ENCODE measurements at places on chromosomes 1 and 21. TPM values are rescaled to one million over a fixed set of nuclear protein-coding genes. Genes with fewer than 3 reads are reported as not detected.

Gene DMBX1
- total RNA-seq: 0.07 TPM

Gene SNX7
- total RNA-seq: not detected

Gene OR2T35
- not detected for total RNA-seq

Gene DEGS1
- 91.2 TPM for total RNA-seq

Gene CD164L2
- total RNA-seq: not detected

Gene WNT2B
- 0.27 TPM for total RNA-seq

Gene KIF14
- 17.0 TPM for total RNA-seq

Gene GBP5
- total RNA-seq: 845 TPM

Gene LAMB3
- total RNA-seq: 5.7 TPM

Gene GBP3
- 42.1 TPM for total RNA-seq

Gene ATP6V1G3
- not detected for total RNA-seq

Gene VANGL2
- not detected for total RNA-seq

Gene MR1
- total RNA-seq: 38.8 TPM

Gene TMEM52
- not detected for total RNA-seq

Gene IL19
- not detected for total RNA-seq

Gene MRPS14
- 30.7 TPM for total RNA-seq

Gene SYCP1
- total RNA-seq: not detected

Gene NCMAP
- not detected for total RNA-seq

Gene ARHGAP30
- 314 TPM for total RNA-seq

Gene KRTAP22-2
- total RNA-seq: not detected

Gene OR6K3
- not detected for total RNA-seq

Gene NBPF10
- 5.8 TPM for total RNA-seq

Gene TIMM17A
- total RNA-seq: 60.5 TPM

Gene ADCY10
- 0.07 TPM for total RNA-seq

Gene CHD5
- total RNA-seq: 2.3 TPM

Gene ZNF695
- total RNA-seq: 0.17 TPM

Gene CLCA4
- not detected for total RNA-seq

Gene NBPF20
- total RNA-seq: 1.5 TPM

Gene ORC1
- total RNA-seq: 24.0 TPM

Gene SH2D1B
- not detected for total RNA-seq

Gene HEYL
- total RNA-seq: not detected

Gene FMO4
- 0.85 TPM for total RNA-seq

Gene LMX1A
- not detected for total RNA-seq

Gene PHTF1
- total RNA-seq: 17.3 TPM

Gene FALEC
- not detected for total RNA-seq

Gene BRDT
- total RNA-seq: not detected

Gene S100A8
- not detected for total RNA-seq

Gene KRTAP20-3
- total RNA-seq: not detected

Gene TSSK3
- total RNA-seq: 1.2 TPM

Gene C1orf116
- not detected for total RNA-seq

Gene NFIA
- total RNA-seq: 0.66 TPM

Gene CCDC181
- not detected for total RNA-seq

Gene CENPF
- 78.4 TPM for total RNA-seq

Gene ZSWIM5
- total RNA-seq: 0.17 TPM

Gene SYPL2
- total RNA-seq: not detected

Gene GSTM3
- 8.1 TPM for total RNA-seq

Gene TNFRSF25
- 162 TPM for total RNA-seq

Gene GPR157
- total RNA-seq: 2.4 TPM
